ENCODE measurements at places on chromosomes 5 and 9.

- DNase-seq, result peak; percentile 1
Measured at GRCh38 chr5:43631182-43631910, 28.4 kb downstream of the NNT start.

GRCh38 chr5:81789033-81789432, 38.1 kb upstream of the SSBP2 start:
- DNase-seq, result no peak

- DNase-seq, result no peak
Measured at GRCh38 chr5:94674490-94675382, 56.3 kb downstream of the SLF1 start.

DNA sequence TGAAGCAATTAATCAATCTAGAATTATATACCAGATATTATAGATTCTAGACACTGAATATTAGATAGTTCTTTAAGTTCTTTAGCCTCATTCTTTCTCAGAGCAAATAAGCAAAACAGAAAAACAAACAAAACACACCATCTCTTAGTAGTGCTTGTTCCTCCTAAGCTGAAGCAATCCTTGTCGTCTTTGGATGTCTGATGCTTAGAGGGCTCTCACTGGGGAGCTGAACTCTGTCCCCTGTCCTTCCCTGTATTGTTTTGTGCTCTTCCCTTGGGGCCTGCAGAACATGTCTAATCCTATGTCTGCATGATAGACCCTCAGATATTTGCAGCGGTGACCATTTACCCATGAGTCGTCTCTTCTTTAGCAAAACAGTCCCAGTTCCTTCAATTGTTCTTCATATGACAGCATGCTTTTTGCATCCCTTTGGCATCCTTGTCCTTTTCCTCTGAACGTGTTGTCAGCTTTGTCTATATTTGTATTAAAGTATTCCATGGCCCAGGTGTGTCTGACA, 114.3 kb downstream of the ARHGEF28 start:
- DNase-seq, result no peak

- DNase-seq, result no peak
Measured at GRCh38 chr9:36986468-36987408, 47.3 kb downstream of the PAX5 start.
